Right lung (tissue), 10 donors: ENCODE measurements at places on chromosomes 3 and 15. TPM values are rescaled to one million over a fixed set of nuclear protein-coding genes. Genes with fewer than 3 reads are reported as not detected.

The COL6A5 gene
- polyA plus RNA-seq = 2.3 TPM

The LDHAL6B gene
- polyA plus RNA-seq = 0.10 TPM

The SKOR1 gene
- 0.43 TPM for polyA plus RNA-seq

The PML gene
- 54.1 TPM for polyA plus RNA-seq

The HCLS1 gene
- 6.4 TPM for polyA plus RNA-seq

The TEX9 gene
- polyA plus RNA-seq = 20.4 TPM

- DNase-seq = no peak
Measured at GRCh38 chr3:131802029-131802428, 232.8 kb downstream of the CPNE4 start.

GRCh38 chr15:73865904-73866303, 7.5 kb upstream of the TBC1D21 start:
- DNase-seq = no peak

DNA sequence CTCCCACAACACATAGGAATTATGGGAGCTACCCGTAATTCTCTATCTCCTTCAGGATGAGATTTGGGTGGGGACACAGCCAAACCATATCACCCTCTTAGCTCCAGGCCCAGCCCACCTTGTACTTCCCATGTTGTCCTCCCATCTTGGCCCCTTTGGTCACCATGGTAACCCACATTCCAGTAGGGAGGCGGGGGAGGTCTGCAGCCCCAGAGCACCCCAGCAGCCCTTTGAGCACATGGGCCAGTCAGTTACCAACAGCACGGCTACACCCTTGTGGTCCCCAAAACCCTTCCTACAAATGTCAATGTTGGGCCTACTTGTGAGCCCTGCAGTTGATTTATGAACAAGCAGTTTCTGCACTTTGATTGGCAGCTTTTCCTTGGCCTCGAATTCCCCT, 84.5 kb downstream of the LRRK1 start:
- DNase-seq = no peak

DNA sequence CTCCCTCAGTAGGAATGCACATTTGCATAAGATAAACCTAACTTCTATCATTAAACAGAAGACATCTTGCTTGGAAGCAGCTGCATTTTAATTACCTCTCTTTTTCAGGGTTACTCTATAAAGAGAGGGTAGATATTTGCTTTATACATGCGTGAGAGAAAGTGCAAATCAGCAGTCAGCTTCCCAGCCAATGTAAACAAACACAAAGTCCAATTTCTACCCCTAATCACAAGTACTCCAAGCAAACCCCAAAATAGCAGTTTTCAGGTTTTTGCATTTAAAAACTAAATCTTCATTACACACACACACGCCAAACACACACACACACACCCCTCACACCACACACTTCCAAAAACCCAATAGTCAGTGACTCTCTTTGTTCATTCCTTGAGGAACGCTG, 303.9 kb upstream of the ALCAM start:
- no peak for DNase-seq

GRCh38 chr15:60355148-60355857, 42.5 kb downstream of the ANXA2 start:
- no peak for DNase-seq
